ENCODE measurements at places on chromosomes 7 and 10. TPM values are rescaled to one million over a fixed set of nuclear protein-coding genes. Genes with fewer than 3 reads are reported as not detected.

Gene LEP
- not detected for total RNA-seq

Gene FAM200A
- 2.8 TPM for total RNA-seq

Gene SLC13A1
- not detected for total RNA-seq

Gene EBF3
- not detected for total RNA-seq

Gene ACTR3C
- total RNA-seq = 10.4 TPM

Gene PRKAR2B
- 2.2 TPM for total RNA-seq

Gene DRGX
- total RNA-seq = not detected

Gene SUV39H2
- 3.4 TPM for total RNA-seq

Gene SUGCT
- total RNA-seq = 2.6 TPM

Gene PGAM2
- total RNA-seq = 1.7 TPM

Gene NSUN6
- 33.1 TPM for total RNA-seq

Gene ZNF727
- 0.28 TPM for total RNA-seq

Gene RGS10
- 155 TPM for total RNA-seq

GRCh38 chr10:14409856-14410458 is 79.2 kb upstream of the FRMD4A start:
- DNase-seq = no peak
- no peaks in the 10 kb centered on the region for H3K36me3 ChIP-seq
- H3K4me3 ChIP-seq = no peak overlapping the region
- peaks cover 13% of the 10 kb centered on the region for H3K4me1 ChIP-seq
- peaks cover 4% of the 10 kb centered on the region for H3K27me3 ChIP-seq

- DNase-seq = no peak
- H3K27me3 ChIP-seq = no peaks in the 10 kb centered on the region
- H3K27ac ChIP-seq = peak overlapping the region; percentile 44
- H3K36me3 ChIP-seq = peaks cover 45% of the 10 kb centered on the region
These were observed 175.6 kb downstream of the FAM107B start for GRCh38 chr10:14598809-14599764.

DNA sequence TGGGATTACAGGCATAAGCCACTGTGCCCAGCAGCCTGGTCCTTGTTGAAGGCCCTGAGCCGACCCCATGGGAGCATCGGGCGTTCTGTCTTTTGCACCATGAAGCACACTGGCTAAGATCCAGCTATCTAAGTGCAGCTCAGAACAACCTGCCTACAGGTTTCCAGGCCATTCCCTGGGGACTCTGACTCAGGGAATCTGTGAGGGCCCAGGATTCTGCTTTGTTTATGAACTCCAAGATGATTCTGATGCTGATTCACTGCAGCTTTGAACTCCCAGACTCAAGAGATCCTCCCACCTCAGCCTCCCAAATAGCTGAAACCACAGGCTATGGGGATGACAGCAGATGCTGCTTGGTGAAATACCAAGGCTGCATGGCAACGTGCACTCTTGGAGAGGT is 30.2 kb downstream of the NPTX2 start:
- no peak overlapping the region for H3K4me3 ChIP-seq
- H3K4me1 ChIP-seq = no peaks in the 10 kb centered on the region

DNA sequence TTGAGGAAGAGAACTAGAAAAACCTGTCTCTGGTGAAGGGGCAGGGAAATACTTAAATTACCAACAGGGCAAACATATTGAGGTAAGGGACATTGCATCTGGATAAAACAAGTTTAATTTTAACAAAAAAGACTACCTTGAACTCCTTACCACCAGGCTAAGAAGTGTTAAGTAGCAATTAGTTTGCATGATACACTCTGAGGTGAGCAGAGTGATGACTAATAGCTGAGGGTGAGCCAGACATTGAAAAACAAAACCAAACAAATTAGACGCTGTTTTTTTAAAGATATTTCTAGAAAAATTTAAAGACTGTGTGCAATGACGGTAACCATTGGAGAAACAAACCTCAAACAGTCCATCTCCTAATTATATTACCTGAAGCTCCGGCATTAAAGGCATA is 105.9 kb downstream of the ANKRD7 start:
- no peak overlapping the region for H3K4me3 ChIP-seq
- no peaks in the 10 kb centered on the region for H3K36me3 ChIP-seq
- H3K27ac ChIP-seq = no peak overlapping the region
- no peaks in the 10 kb centered on the region for H3K27me3 ChIP-seq
- H3K4me1 ChIP-seq = no peaks in the 10 kb centered on the region
- DNase-seq = no peak

- H3K4me1 ChIP-seq = no peaks in the 10 kb centered on the region
- H3K36me3 ChIP-seq = no peaks in the 10 kb centered on the region
- no peak for DNase-seq
- H3K27ac ChIP-seq = no peak overlapping the region
These were observed 47.7 kb upstream of the SFMBT2 start for GRCh38 chr10:7458556-7458955.

- no peaks in the 10 kb centered on the region for H3K4me1 ChIP-seq
- no peak overlapping the region for H3K4me3 ChIP-seq
- no peaks in the 10 kb centered on the region for H3K36me3 ChIP-seq
- DNase-seq = no peak
- no peak overlapping the region for H3K27ac ChIP-seq
These were observed 909 bp upstream of the AKR1D1 start for GRCh38 chr7:138075350-138075749.

- no peaks in the 10 kb centered on the region for H3K4me1 ChIP-seq
- H3K27me3 ChIP-seq = no peaks in the 10 kb centered on the region
- H3K27ac ChIP-seq = no peak overlapping the region
- DNase-seq = no peak
- no peaks in the 10 kb centered on the region for H3K36me3 ChIP-seq
These were observed 842.5 kb downstream of the REEP3 start for GRCh38 chr10:64363687-64364086.

DNA sequence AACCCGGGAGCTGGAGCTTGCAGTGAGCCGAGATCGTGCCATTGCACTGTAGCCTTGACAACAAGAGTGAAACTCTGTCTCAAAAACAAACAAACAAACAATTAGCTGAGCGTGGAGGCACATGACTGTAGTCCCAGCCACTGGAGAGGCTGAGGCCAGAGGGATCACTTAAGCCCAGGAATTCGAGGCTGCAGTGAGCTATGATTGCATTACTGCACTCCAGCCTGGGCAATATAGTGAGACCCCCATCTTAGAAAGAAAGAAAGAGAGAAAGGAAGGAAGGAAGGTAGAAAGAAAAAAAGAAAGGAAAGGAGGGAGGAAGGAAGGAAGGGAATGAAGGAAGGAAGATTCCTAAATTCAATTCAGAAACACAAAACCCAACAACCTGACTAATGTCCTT is 141.3 kb upstream of the TNRC18 start:
- H3K4me1 ChIP-seq = peaks cover 36% of the 10 kb centered on the region
- no peak overlapping the region for H3K4me3 ChIP-seq
- H3K27ac ChIP-seq = no peak overlapping the region
- H3K36me3 ChIP-seq = no peaks in the 10 kb centered on the region

- no peaks in the 10 kb centered on the region for H3K36me3 ChIP-seq
- peaks cover 7% of the 10 kb centered on the region for H3K4me1 ChIP-seq
- no peak overlapping the region for H3K27ac ChIP-seq
- H3K4me3 ChIP-seq = no peak overlapping the region
- no peak for DNase-seq
These were observed 162.2 kb upstream of the SLC25A13 start for GRCh38 chr7:96484091-96484490.

GRCh38 chr7:96819111-96819700 is 109.6 kb upstream of the SEM1 start:
- no peaks in the 10 kb centered on the region for H3K4me1 ChIP-seq
- no peak overlapping the region for H3K4me3 ChIP-seq
- no peak overlapping the region for H3K27ac ChIP-seq
- no peaks in the 10 kb centered on the region for H3K36me3 ChIP-seq
- no peak for DNase-seq

- H3K36me3 ChIP-seq = no peaks in the 10 kb centered on the region
- DNase-seq = peak; percentile 95
- H3K4me3 ChIP-seq = peak within 1 kb of the TSS; percentile 99
These were observed at the start of gene ZEB1 for GRCh38 chr10:31318854-31319601. TSS of gene ZEB1 (plus strand) at chr10:31319216. CDS start at chr10:31319235, 19 bp downstream.

DNA sequence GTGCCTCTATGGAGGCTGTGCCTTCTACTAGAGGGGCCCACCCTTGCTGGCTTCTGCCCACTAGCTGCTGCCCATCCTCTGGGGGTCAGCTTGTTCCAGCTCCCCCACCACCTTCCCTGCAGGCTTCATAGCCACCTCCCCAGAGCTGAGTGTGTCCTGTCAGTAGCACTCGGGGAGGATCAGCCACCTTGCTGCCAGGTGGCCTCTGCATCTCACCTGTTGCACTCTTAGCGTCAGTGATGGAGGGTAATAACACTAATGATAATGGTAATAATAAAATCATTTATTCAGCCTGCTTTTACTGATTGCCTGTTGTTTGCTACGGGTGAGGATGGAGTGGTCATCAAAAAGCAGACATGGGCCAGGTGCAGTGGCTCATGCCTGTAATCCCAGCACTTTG is 377.6 kb downstream of the LRMDA start:
- H3K27ac ChIP-seq = no peak overlapping the region
- DNase-seq = no peak
- no peak overlapping the region for H3K4me3 ChIP-seq
- H3K4me1 ChIP-seq = no peaks in the 10 kb centered on the region

- no peaks in the 10 kb centered on the region for H3K27me3 ChIP-seq
- H3K27ac ChIP-seq = no peak overlapping the region
- no peaks in the 10 kb centered on the region for H3K36me3 ChIP-seq
- H3K4me1 ChIP-seq = no peaks in the 10 kb centered on the region
These were observed 233.2 kb upstream of the MBL2 start for GRCh38 chr10:53005612-53006345.

DNA sequence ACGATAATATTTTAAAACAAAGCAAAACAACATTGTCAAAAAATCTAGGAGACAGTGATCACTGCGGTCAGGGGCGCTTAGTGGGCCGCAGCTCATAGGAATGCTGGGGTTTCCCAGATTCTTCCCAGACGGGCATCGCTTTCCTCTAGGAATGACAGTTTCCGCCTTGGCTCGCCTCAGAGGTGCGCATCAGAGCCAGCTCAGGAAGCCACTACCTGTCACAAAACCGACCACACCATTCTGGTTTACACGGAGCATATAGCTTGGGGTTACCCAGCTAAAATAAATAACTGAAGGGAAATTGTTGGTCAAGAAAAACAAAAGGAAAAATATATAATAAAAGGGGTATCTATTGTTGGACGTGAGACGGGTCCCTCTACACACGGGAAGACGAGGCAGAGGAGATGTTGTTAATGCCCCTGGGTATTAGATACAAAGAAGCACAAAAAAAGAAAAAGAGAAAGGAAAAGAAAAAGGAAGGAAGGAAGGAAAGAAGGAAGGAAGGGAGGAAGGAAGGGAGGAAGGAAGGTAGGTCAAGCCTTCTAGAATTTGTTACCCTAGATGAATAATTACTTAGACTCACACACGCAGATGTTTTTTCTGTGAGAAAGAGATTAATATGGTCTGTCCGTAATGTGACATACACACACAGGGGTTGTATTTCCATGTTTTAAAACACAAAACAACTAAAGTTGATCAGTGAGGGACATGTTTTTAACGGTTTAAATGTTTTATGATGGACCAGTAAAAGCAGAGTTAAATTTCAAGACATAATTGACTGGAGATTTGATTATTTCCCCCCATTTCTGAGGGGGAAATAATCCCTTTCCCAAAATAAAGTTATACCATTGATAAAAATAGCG is 292.4 kb upstream of the NFE2L3 start:
- DNase-seq = no peak
- no peaks in the 10 kb centered on the region for H3K36me3 ChIP-seq
- H3K4me3 ChIP-seq = no peak overlapping the region
- no peak overlapping the region for H3K27ac ChIP-seq
- peaks cover 42% of the 10 kb centered on the region for H3K4me1 ChIP-seq

DNA sequence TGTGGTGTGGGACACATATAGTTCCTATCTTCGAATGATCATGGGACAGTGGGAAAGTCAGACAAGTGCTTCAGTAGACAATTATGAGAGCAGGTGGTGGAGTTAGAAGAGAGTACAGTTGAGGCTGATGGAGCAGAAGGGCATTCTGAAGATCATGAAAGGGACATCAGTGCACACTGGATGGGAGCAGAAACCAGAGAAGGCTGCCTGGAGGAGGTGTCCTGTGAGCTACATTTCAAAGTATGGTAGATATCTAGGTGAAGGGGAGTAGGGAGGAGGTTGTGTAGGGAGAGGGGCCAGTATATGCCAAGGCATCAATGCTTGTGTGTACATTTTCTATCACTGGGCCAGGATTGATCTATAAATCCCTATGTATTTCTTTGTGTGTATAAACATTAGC is 100.2 kb upstream of the PDCD4 start:
- DNase-seq = no peak
- no peaks in the 10 kb centered on the region for H3K36me3 ChIP-seq
- no peaks in the 10 kb centered on the region for H3K4me1 ChIP-seq
- H3K27ac ChIP-seq = no peak overlapping the region

DNA sequence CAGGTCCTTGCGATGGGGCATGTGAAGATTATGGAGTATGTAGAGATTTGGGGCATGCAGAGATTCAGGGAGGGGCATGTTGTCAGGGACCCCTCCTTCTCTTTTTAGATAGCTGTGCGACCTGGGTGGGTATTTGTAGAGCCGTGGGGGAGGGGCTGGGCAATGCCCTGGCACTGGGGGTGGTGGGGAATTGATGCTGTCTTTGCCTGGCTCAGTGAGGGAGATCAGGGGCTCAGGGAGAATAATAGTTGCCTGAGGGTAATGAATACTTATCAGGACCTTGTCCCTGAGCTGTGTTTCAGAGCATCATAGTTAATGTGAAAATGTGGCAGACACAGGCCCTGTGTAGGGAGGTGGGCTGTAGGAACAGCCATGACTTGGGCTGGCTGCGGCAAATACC is 3.5 kb downstream of the RAMP3 start:
- H3K4me3 ChIP-seq = no peak overlapping the region
- H3K27ac ChIP-seq = no peak overlapping the region
- no peak for DNase-seq
- peaks cover 38% of the 10 kb centered on the region for H3K27me3 ChIP-seq

DNA sequence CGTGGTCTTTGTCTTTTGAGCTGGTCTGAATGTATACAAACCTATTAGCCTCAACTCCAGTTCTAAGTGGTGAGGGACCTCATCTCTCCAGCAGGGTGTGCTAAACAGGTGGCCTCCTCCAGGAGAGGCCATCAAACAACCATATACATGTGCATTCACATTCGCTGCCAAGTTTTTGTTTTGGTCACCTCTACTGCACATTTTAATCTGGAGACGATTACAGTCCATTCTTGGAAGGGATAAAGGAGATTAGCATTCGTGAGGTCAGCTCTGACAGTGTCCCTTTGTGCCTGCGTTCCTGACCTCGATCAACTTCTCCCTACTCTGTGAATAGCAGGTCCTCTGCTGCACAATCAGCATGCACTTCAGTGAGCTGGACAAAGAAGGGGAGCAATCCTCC is 60.8 kb downstream of the RHOBTB1 start:
- no peak overlapping the region for H3K4me3 ChIP-seq
- H3K27ac ChIP-seq = no peak overlapping the region

DNA sequence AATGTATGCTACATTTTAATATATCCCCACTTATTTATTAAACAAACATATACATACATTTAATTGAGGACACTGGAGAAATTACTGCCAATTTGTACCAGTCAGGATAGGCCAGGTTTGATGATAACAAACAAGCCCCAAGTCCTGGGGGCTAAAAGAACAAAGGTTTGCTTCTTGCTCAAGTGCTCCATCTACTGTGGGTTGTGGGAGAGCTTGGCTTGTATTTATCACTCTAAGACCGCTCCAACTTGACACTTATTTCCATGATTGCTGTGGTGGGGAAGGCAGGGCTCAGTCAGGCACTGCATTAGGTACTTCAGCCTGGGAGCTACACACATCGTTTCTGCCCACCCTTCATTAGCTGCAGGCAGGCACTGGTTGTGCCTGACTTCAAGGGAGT is 136.6 kb upstream of the ZNF32 start:
- no peaks in the 10 kb centered on the region for H3K4me1 ChIP-seq
- no peak overlapping the region for H3K4me3 ChIP-seq
- no peak for DNase-seq
- H3K36me3 ChIP-seq = no peaks in the 10 kb centered on the region

All from T-cell (primary cell).